ENCODE measurements at places on chromosomes 2 and 18.

- no peak for DNase-seq
Measured at GRCh38 chr18:58152891-58153290, 108.9 kb downstream of the NEDD4L start.

DNA sequence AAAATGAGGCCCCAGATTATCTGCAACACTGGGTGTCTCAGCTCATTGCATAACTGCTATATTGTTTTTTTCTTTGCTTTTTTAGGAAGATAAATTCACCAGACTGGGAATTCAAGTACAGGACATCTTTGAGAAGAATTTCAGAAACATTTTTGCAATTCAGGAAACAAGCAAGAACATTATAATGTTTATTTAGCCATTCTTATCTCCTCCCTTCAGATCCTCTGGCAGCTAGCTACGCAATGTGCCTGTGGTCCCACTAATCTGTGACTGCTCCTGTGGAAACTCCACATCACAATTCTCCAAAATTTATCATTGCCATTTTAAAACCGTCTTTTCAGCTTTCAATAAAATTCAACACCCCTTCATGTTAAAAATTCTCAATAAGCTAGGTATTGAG is 126.8 kb downstream of the SP100 start:
- DNase-seq = no peak

DNA sequence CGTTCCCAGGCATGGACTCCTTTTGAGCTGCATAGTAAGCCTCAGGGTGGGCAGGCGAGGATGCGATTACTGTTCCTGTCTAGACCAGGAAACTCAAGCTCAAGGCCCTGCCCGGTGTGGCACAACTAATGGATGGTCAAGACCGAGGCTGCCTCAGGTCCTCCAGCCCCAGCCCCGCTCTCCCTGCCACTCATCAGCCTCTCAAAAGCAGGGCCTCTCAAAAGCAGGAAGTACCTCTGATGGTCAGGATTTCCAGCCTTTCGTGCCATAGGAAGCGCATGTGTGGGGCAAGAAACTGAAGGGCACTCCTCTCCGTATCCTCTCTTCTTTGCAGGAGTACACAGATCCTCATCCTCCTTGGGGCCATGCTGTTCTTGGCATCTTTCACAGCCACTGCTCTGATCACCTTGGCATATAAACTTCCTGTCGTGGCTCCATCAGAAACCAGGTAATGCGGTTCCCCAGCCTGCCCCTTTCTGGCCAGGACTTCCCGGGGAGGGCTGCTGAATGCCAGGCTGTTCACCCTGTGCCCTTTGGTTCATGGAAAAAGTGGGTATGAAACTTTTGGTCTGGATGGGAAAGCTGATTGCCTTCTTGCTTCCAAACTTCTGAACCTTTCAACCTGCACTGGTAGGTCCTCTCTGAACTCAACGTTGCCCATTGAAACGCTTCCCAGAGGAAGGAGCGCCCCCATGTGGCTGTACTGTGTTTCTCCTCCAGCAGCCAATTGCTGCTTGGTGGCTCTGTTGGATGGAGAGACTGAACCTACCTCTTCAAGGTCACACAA is 82.8 kb upstream of the SEC11C start:
- peak; percentile 76 for DNase-seq

DNA sequence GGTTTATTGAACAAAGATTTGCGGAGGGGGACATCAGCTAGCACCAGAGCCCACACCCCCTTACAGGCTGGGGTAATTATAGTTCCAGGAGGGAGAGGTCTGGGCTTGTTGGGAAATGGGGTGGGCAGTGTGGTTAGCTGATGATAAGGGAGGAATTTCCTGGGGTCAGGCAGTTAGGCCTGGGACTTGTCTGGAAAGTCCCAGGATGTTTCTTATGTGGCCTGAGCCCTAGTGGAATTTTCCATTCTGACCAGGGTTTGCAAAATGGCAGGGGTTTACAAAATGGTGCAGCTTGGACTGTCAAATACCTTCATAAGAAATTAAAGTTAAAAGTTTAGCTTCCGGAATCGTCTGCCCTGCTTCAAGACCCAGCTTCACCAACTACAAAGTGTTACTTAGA is 199.1 kb downstream of the FBXO15 start:
- DNase-seq = peak; percentile 55

- no peak for DNase-seq
Measured at GRCh38 chr2:213069531-213069930, 81.9 kb downstream of the IKZF2 start.

Data from fibroblast of the aortic adventitia (primary cell).